ENCODE measurements at places on chromosomes 2 and 18. TPM values are rescaled to one million over a fixed set of nuclear protein-coding genes. Genes with fewer than 3 reads are reported as not detected.
A peak's percentile ranks its signal among the peaks of the same experiment; 100 is the strongest.

- no peak for DNase-seq
These were observed 22.8 kb downstream of the ARHGAP28 start for GRCh38 chr18:6752202-6752860.

DNA sequence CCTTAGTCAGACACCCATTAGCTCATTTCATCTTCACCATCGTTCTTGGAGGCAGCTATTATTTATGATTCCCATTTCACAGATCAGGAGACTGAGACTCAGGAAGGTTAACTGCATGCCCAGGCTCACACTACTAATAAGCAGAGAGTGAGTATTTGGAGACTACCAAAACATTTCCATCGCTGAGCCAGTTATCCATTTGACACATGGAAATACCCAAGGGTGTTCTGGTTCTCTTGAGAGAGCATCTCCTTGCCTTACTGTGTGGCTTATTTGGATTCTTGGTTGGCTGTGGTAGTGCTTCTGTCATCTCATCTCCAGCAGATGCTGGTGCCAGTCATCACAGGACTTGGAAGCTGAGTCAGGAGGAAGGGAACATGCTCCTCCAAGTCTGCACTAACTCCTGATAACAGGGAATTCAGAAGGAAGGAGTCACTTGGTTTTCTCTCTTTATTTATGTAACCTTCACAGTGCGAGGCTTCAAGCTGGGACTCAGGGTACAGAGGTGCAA is 55.2 kb downstream of the RASGRP3 start:
- no peak for DNase-seq

DNA sequence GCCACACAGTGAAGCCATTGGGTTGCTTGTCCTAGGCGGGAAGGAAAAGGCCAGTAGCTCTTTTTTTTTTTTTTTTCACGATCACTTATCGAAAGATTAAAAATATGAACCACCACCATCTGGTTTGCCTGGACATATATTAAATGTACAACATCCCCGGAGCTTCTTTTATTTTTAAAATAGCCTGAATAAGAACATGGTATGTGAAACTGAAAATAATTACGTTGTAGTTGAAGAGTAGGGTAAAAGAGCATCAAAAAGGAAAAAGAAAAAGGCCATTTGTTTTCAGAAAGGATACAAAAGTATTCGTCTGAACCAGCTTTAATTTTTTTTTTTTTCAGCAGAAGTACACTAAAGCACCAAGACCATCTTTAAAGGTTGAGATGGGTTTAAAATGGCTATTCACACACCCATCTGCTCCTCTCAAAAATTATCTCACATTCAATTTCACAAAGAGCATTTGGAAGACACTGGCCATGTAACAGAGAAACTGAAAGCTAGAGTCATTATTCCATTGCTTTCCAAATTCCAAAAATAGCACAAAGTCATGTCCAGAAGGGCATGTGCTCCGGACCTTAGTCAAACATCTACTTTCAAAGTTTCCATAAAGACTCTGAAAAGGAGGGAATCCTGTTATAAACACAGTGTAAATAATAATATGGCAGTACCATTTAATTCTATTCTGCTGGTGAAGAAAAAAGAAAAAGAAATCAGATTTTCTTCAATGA is 82.9 kb downstream of the SCN3A start:
- DNase-seq = no peak

DNA sequence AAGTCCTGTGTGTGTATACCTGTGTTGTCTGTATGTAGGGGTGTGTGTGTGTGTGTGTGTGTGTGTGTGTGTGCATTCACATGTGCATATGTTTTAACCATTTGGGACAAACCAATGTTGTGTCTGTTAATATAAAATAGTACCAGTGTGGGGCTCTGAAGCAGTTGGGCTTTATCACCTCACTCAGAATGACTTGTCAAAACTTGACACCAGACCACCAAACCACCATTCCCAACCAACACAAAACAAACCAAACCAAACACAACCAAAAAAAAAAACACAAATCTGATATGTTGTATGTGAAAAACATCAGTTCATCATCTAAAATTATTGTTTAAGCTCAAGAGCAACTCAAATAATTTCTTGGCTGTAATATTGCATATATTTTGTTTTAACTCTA is 42.1 kb downstream of the CALCRL start:
- DNase-seq = no peak

DNA sequence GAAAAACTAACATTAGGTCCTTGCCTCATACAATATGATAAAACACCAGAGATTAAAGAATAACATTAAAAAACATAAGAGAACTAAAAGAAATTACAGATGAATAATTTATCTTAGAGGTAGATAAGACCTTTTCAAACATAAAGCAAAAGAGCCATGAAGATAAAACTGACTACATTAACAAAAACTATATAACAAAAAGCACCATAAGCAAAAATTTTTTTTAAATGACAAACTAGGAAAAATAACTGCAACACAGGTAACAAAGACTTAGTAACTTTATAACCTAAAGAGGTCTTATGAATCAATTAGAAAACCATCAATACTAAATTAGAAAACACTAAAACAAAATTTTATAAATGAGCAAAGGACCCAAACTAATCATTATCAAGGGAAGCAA is 16.3 kb upstream of the SERTAD2 start:
- DNase-seq = no peak

DNA sequence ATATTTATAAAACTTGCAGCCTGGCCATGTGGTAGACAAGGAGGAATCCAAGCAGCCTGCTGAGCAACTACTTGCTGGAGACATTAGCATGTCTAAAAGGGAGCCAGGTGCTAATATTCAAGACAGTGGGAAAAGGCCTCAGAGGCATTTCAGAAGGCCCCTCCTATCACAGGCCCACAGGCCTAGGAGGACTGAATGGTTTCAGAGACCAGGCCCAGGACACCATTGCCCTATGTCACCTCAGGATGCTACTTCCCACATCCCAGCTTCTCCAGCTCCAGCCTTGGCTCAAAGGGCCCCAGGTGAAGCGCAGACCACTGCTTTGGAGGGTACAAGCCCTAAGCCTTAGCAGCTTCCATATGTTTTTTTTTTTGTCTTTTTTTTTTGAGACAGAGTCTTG is 39.0 kb downstream of the TPRKB start:
- no peak for DNase-seq

- no peak for DNase-seq
These were observed 471.9 kb upstream of the HS6ST1 start for GRCh38 chr2:128790541-128791001.

DNA sequence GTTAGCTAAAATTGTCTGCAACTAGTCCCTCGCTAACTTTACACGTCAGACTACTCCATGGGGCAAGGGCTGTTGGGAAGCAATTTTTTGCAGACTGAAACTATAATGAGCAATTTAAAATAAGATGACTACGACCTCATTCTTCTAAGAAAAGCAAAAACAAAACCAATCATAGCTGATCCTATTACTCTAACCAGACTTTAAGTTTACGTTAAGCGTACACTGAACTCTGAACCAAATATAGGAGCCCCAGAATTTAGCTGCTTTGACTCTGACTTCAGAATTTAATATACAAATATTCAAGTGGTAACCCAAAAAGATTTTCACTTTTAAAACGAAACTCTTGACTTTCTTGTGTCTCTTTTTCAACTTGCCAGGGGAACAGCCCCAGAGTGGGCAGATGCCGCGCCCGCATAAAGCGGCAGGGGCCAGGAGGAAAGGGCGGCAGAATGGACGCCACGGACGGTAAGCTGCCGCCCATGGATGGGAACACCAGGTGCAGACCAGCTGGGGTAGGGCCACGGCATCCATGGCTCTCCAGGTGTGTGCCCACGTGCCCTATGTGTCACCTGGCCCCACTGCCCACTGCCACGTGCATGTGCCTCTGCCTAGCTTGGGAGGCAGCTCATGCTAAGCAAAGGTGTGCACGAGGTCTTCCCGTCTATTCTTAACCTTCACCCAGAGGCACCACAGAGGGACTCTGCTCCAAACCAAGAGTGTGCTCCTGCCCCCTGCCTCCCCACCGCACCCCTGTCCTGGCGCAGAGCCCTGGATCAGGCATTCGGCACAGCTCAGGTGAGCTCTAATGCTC is 217.6 kb downstream of the HDAC4 start:
- DNase-seq = no peak

DNA sequence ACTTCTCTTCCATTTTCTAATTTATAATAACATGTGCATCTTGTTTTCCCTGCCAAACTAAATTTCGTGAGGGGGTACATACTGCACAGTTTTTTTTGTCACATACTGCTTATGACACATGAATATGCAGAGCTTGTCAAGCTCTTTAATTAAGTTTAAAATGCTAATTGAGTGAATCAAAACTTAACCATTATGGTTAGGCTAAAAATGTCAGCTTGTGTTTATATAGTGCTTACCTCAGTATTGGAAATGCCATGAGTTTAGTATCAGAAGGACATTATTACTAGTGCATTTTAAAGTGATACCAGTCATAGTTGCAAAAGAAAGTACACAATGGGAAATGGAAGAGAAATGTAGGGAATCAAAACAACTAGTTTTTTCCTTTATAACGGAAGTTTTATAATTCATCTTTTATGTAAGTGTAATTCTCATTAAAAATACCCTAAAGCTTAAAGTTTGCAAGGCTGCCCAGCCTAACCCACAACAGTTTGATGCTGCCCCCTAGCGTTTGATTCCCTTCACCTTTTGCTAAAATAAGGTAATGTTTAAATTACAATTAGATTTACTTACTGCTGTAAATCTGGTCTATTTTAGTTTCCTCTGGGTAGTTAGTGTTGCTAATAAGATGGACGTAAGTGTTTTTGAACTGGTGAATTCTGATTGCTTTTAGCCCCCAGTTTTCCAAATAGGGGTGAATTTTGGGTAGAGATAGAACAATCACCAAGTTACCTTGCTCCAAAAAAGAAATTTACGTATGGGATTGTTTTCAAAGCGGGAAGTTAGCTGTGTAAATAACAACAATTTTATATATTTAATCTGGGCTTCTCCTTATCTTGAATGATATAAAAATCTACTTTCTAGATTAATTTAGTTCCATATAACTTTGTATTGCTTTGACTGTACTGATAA is 3.2 kb downstream of the SLC39A10 start:
- DNase-seq = peak; percentile 80

- DNase-seq = no peak
These were observed 71.2 kb upstream of the ODC1 start for GRCh38 chr2:10519394-10519740.

- DNase-seq = no peak
These were observed 35.6 kb downstream of the GDF7 start for GRCh38 chr2:20702563-20702962.

DNA sequence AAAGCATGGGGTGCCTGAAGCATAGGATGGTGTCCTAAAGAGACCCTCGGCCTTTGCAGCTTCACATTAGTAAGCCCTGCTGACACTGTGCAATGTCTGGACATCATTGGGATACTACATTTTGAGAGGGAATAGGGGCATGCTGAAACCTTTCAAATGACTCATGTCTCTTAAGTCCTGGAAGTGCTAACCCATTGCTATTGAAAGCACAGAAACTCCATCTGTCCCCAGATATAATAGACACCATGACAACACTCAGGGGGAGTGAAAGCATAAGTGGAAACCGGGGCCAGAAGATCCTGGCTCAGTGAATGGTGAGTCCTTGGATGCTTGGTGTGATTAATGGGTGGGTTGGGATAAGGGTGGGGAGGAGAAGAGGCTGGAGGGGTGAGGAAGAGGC is 595.5 kb upstream of the ID2 start:
- DNase-seq = no peak

- no peak for DNase-seq
These were observed 252.1 kb downstream of the ZNF521 start for GRCh38 chr18:25099895-25100294.

- DNase-seq = no peak
These were observed 65.0 kb downstream of the TCF4 start for GRCh38 chr18:55523001-55523400.

DNA sequence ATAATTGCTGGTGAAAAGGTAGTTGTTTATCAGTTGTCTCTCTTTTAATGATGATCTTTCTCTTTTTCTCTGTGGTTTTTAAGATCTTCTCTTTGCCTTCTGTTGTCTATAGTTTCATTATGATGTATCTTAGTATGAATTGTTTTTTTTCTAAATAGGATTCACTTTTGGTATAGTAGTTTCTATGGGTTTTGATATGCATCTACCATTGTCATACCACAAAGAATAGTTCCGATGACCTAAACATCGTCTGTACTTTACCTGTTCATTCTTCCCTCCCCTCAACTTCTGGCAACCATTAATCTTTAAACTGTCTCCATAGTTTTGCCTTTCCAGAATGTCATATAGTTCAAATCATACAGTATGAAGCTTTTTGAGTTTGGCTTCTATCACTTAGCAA is 19.6 kb downstream of the RDH14 start:
- no peak for DNase-seq

GRCh38 chr2:164655750-164656149 is 34.5 kb upstream of the GRB14 start:
- no peak for DNase-seq

GRCh38 chr2:124953921-124954320 is 928.8 kb downstream of the CNTNAP5 start:
- no peak for DNase-seq

- no peak for DNase-seq
These were observed 47.3 kb downstream of the TMEM163 start for GRCh38 chr2:134671513-134671912.

- no peak for DNase-seq
These were observed 51.4 kb upstream of the SPAG16 start for GRCh38 chr2:213232649-213233437.

DNA sequence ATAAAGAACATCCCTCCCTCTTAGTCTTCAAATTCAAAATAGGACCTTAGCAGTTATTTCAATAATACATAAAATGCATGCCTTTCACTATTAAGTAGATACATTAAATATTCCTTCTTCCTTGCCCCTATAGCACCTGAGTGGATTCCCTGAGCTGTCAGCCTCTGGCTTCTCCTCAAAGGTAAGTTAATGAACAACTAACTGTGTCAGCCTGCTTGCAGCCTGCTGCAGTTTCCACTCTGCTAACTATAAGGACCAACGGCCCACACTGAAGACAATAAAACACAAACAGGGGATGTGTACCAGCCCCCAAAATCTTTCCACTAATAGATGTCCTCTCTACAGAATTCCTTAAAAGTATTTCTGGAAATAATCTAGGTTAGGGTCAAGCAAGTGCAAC is 5.0 kb downstream of the KCTD1 start:
- no peak for DNase-seq

The MEP1B gene
- total RNA-seq = not detected

The SATB2 gene
- total RNA-seq = 2.3 TPM

The STK36 gene
- 17.2 TPM for total RNA-seq

The SCLY gene
- total RNA-seq = 23.5 TPM

The ATF2 gene
- 23.1 TPM for total RNA-seq

The LIMS3 gene
- 0.75 TPM for total RNA-seq

The TEKT4 gene
- total RNA-seq = not detected

The FHOD3 gene
- 1.2 TPM for total RNA-seq

The CAPN14 gene
- 0.05 TPM for total RNA-seq

The CYRIA gene
- total RNA-seq = 4.3 TPM

The STARD6 gene
- not detected for total RNA-seq

The GPR155 gene
- 9.4 TPM for total RNA-seq

The CRYBA2 gene
- not detected for total RNA-seq

The GKN1 gene
- not detected for total RNA-seq

The ARHGAP15 gene
- 14.9 TPM for total RNA-seq

The TMEM150A gene
- total RNA-seq = 13.1 TPM

The CNRIP1 gene
- 2.8 TPM for total RNA-seq

The TCF7L1 gene
- total RNA-seq = 3.6 TPM

The FBXO15 gene
- 0.50 TPM for total RNA-seq

Measured in liver (tissue), 10 donors.